Stimulated activated naive CD8-positive, alpha-beta T cell treated with anti-CD3 and anti-CD28 coated beads, Interleukin-15, amount 100 ng/mL, for 72 hours (primary cell): ENCODE measurements at places on chromosomes 5 and 9.

GRCh38 chr5:133359861-133360260 lies 252.5 kb downstream of the FSTL4 start:
- no peak for DNase-seq

DNA sequence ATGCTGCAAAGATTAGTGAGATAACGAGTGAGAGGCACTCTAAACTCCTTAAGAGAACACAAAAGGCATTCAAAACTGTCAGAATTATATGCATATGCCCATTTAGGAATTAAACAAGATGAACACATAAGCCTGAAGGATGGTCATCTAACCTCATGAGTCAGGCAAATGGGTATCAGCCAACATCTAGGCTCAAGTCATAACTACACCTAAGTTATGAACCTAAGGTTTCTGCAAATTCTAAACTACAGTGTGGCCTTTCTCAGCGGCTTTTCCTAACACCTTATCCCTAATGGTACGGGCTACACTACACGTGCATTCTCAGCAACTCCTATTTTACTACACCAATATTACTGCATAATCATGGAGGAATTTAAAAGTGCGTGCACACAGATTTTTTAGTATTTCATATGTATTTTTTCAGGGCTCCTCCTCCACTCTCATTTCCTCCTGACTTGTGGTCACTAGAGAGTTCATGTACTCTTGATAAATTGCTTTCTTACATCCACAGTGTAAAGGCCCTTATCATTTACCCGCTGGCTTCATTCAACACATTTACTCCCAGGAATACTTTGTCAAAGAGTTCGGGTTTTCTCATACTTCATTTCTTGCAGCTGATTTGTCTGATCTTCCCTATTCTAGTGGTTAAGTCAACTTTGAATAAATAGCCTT lies 316.5 kb downstream of the BNC2 start:
- DNase-seq = no peak

GRCh38 chr5:170751631-170752030 lies 31.9 kb upstream of the GABRP start:
- no peak for DNase-seq

DNA sequence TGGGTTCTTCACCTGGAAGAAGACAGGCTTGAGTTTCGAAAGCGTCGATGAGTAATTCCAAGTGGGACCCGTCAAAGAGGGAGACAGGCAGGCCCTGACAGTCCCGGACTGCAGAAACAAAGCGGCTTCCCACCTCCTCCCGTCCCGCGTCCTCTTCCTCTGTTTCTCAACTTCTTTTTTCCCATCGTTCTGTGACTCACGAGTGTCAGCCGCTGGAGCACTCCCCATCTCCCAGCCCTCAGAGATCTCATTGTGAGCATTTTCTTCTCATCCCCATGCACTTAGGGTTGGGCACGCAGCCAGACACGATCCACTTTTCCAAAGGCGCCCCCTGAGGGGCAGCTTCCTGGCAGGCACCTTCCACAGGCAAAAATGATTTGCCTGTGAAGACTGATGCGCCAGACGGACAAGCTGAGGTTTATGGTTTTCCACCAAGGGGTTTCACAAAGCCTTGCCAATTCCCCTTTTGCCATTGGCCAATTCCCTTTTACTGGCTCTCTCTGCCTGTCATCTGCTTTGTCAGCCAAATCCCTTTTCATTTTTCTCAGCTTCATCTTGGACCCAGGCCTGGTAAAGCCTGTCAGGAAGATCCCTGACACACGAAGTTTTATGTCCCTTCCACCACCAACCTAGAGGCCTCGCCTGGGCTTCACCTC lies 86.5 kb upstream of the ANKRD55 start:
- DNase-seq = no peak

DNA sequence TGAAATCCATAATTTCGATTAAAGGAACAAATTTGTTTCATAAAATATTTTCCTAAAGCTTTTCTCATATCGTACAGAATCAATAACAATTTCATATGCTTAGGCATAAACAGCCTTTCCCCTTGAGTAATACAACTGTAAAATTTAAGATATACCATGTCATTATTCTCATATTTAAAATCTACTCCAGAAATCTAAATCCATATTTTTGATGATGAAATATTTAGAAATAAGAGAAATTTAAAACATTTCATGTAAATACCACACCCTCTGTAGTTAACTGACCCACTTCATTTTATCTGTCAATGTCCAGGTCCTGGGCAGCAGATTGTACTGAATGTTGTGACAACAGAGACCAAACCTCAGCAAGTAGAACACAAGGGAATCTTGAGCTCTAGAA lies 5.1 kb downstream of the POC5 start:
- DNase-seq = no peak

DNA sequence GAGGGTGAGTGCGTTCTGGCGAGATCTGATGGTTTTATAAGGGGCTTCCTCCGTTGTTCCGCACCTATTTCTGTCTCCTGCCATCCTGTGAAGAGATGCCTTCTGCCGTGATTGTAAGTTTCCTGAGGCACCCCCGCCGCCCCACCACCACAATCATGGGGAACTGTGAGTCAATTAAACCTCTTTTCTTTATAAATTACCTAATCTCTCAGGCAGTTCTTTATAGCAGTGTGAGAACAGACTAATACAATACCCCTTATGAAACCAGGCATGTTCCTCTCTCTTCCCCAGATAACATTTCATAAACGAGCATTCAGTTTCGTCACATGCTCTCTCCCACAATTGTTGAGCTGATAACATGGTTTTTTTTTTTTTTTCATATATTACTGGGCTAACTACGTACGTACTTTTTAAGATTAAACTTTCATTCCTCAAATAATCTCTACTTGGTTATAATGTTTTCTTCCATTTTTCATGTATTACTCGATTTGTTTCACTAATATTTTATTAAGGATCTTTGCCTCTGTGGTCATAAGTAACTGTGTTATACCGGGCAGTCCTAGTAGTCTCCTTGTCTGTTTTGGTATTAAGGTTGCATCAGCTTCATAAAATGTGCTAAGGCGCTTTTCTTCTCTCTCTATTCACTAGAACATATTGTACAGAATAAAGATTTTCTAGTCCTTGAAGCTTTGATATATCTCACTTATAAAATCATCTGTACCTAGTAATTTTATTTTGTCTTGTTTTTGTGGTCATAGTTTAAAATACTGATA lies 64.9 kb upstream of the MVB12B start:
- no peak for DNase-seq

DNA sequence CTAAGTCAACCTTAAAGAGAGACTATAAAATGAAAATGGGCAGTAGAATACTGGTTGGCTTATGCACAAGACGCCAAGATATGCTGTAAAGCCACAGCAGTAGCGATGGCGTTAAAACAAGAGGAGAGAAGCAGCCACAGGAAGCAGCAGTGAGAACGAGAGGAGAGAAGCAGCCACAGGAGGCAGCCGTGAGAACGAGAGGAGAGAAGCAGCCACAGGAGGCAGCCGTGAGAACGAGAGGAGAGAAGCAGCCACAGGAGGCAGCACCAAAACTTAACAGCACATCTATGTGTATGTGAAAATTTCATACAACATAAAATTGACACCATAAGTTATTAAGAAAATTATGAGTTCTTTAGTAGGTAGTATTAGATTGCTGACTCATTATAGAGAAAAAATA lies 2318.6 kb upstream of the ACO1 start:
- no peak for DNase-seq

DNA sequence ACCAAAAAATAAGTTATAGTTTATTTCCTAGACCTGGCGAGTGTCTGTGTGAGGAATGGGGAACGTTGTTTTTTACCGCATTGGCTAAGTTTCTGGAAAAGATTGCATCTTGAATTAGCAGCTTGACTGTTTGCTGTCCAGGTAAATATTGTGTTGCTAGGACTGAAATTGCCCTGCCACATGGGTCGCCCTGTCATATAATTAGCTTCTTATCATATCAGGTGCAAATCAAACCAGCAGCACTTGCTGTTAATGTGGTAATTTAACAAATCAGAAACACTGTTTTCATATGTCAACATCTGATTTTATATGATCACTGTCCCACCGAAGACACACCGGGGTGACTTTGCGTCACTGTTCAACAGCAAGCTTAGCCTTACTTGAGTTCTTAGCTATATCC lies 63.7 kb upstream of the ZNF622 start:
- DNase-seq = no peak

DNA sequence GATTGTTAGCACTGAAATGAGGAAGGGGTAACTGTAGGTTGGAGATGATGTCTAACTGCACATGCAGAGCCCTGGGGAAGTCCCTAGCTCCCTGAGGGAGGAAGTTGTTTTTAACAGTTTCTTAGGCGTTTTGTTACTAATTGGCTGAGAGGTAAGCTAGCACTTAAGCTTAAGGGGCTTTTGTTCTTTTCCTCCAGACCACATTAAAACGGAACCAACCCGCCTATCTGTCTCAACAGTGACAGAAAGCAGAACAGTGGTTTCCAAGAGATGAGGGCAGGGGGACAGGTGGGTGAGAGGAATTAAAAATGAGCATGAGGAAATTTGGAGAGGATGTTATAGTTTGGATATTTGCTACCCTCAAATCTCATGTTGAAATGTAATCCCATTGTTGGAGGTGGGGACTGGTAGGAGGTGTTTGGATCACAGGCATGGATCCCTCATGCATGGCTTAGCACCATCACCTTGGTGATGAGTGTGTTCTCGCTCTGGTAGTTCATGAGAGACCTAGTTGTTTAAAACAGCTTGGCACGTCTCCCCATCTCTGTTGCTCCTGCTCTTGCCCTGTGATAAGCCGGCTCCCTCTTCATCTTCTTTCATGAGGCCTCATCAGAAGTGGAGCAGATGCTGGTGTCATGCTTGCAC lies 38.9 kb downstream of the LYRM7 start:
- peak; percentile 66 for DNase-seq

DNA sequence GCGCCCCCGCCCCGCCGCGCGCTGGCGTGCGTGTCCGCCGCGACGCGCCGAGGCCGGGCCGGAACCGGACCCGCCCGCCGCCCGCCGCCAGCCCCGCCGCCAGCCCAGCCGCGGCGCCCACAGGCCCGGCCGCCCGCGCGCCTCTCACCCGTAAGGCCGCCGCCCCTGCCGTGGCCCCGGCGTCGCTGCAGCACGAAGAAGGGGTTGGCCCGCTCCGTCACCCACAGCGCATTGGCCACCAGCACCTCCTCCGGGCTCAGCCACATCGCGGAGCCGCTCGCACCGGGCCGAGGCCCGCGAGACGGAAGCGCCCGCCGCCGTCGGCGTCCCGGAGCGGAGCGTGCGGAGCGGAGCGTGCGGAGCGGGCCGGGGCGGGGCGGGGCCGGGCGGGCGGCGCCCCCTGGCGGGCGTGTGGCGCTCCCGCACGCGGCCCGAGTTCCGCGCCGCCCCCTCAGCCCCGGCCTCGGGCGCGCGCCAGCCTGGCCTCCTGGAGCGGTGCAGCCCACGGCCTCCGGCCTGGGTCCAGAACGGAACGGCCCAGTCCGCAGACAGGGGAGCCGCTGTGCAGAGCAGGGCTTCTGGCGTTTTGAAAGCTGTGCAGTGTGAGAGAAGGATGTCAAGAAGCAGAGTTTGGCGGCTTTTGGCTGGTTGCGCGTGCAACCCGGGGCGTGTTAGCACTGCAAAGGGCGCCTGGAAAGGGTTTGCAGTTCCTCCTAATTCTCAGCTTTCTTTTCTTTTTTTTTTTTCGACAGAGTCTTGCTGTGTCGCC lies at the start of gene TBC1D9B:
Gene TBC1D9B (minus strand): TSS at position 342 of the 769 bp plus-strand sequence. CDS start 76 bp downstream, at position 266.
- DNase-seq = peak; percentile 70

DNA sequence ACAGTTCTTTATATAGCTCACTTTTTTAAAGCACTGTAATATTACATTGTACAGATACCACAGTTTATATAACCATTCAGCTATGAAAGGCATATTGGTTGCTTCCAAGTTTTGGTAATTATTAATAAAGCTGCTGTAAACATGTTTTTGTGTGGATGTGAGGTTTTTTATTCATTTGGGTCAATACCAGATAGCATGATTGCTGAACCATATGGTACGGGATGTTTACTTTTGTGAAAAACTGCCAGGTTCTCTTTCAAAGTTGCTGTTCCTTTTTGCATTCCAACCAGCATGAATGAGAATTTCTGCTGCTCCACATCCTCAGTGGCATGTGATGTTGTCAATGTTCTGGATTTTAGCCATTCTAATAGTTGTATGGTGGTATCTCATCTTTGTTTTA lies 439.6 kb upstream of the NMUR2 start:
- DNase-seq = no peak

GRCh38 chr9:112532427-112532826 lies 45.8 kb downstream of the KIAA1958 start:
- DNase-seq = no peak

GRCh38 chr9:126781186-126782052 lies 23.4 kb upstream of the ZBTB43 start:
- peak; percentile 80 for DNase-seq

GRCh38 chr5:54580997-54581811 lies 63.6 kb downstream of the SNX18 start:
- no peak for DNase-seq

DNA sequence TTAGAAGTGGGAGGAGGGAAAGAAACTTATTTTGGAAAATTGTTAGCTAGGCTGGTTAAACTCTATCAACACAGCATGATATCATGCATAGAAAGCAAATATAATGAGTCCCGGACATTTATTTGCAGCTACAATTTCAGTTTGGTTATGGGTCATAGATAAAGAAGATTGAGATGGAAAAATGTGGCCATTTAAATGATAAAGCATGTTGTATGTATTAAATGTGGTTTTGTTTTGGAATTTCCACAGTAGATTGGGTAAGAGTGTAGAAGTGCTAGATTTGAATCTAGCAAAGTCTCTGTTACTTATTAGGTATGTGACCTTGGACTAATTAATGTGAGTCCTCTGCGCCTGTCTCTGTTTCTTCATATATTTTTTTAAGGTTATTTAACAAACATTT lies 217.4 kb downstream of the KDM4C start:
- no peak for DNase-seq

- no peak for DNase-seq
These were observed 7.9 kb downstream of the UGT3A2 start for GRCh38 chr5:36058776-36059175.

- no peak for DNase-seq
These were observed 67.9 kb downstream of the XRCC4 start for GRCh38 chr5:83145241-83145640.

DNA sequence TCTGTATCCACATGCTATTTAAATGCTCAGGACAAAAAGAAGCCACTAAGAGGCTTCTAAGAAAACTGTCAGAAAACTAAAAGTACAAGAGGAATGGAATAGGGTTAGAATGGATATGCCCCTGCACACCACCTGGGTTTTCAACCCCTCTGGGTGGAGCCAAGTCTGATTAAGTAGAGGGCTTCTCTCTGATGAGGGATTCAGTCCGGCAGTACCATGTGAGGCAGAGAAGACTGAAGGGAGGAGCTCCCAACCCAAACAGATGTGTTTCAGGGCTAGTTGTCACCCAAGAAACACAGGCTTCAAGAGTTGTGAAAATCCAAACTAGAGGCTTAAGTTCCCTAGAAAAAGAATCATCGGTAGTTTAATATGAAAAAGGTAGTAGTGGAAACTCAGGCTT lies 12.5 kb downstream of the NREP start:
- no peak for DNase-seq

DNA sequence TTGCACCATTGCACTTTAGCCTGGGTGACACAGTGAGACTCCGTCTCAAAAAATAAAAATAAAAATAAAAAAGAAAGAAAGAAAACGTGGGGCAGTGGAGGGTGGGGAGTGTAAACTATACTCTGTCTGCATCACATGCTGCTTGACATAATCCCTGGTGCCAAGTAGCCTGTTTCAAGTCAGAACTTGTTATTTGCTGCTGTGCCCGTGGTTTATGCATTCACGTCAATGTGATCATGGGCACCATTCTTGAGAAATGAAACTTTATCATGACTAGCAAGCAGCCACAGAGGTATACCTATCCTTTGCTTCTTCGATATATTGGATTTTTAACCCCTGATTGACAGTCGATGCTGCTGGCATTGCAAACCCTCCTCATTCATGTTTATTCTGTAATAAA lies 4.1 kb upstream of the SMU1 start:
- no peak for DNase-seq
